Stimulated activated CD4-positive, alpha-beta T cell treated with anti-CD3 and anti-CD28 coated beads, Interleukin-15, amount 100 ng/mL, for 1 hour (primary cell): ENCODE measurements at places on chromosomes 12 and 14.

- no peak for DNase-seq
Observed at GRCh38 chr14:100692859-100693558, 33.7 kb upstream of the DLK1 start.

DNA sequence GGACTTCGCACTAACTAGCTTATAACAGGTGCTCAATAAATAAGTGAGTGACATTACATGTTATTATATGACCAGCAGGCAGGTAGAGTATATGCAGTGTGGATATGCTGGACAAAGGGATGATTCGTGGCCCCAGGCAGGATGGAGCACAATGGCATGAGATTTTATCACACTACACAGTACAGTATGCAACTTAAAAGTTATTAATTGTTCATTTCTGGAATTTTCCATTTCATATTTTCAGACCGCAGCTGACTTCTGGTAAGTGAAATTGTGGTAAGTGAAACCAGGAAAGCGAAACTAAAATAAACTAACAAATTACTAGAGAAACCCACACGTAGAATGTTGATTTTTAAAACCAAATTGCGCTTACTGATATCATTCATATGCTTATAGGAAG, 3.3 kb downstream of the PARP11 start:
- no peak for DNase-seq

DNA sequence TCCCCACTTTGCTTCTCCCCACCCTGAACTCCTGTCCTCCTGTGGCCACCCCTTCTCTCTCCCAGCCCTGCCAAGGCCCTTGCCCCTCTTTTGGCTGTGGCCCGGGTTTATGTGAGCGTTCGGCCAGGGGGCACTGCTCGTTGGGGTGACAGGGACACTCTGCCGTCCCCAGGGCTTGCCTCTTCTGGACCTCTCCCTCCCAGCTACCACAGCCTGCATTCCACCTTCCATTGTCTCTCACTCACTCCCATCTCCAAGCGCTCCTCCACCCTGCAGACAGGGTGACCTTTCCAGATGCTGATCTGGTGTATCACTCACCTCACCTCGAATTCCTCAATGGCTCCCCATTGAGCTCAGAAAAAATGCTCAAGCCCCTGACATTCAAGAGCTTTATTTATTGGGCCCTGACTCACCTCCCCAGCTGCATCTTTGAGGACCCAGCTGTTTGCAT, 1.4 kb downstream of the SERPINA9 start:
- DNase-seq = no peak

- no peak for DNase-seq
Observed at GRCh38 chr14:101926085-101926484, 38.3 kb upstream of the DYNC1H1 start.

GRCh38 chr12:79360286-79360685, 330.5 kb downstream of the PAWR start:
- DNase-seq = no peak

DNA sequence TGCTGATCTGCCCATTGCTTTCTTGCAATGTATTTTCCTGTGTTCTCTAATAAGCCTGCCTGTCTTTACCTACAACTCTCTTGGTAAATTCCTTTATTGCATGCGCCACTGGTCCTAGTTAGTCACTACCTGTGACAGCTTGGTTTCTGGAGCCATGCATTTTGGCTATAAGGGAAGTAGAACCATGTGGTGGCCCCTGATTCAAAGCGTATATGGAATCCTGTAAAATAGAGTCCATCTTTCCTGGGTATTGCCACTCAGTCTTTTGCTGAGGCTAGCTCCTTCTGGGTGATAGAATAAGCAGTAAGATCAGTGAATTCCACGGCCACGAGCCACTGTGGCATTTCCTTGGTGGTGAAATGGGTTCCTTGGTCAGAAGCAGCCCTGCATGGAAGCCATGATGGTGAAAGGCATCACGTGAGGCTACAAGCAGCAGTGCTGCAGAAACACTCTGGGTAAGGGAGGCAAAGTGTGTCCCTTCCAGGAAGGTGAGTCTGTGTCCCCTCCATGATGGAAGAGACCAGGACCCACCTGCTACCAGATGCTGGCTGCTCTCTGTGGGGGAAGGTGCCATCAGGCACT, 19.6 kb downstream of the TNFAIP2 start:
- DNase-seq = no peak

GRCh38 chr12:64544371-64545080, 65.8 kb upstream of the RASSF3 start:
- DNase-seq = no peak
